Kidney epithelial cell (primary cell): ENCODE measurements at places on chromosomes 1 and 21. TPM values are rescaled to one million over a fixed set of nuclear protein-coding genes. Genes with fewer than 3 reads are reported as not detected.

Gene RNF223
- 5.4 and 7.5 TPM in 2 replicates for total RNA-seq

Gene F3
- 132 and 152 TPM in 2 replicates for total RNA-seq

Gene ILF2
- total RNA-seq: 231 and 250 TPM in 2 replicates

Gene TMEM79
- 1.9 and 3.0 TPM in 2 replicates for total RNA-seq

Gene CASP9
- total RNA-seq: 14.0 and 22.7 TPM in 2 replicates

Gene CSF3R
- not detected in 2 replicates for total RNA-seq

Gene KRTAP19-7
- total RNA-seq: not detected in 2 replicates

Gene ACAP3
- total RNA-seq: 37.9 and 43.1 TPM in 2 replicates
